ENCODE measurements at places on chromosomes 4 and X.

DNA sequence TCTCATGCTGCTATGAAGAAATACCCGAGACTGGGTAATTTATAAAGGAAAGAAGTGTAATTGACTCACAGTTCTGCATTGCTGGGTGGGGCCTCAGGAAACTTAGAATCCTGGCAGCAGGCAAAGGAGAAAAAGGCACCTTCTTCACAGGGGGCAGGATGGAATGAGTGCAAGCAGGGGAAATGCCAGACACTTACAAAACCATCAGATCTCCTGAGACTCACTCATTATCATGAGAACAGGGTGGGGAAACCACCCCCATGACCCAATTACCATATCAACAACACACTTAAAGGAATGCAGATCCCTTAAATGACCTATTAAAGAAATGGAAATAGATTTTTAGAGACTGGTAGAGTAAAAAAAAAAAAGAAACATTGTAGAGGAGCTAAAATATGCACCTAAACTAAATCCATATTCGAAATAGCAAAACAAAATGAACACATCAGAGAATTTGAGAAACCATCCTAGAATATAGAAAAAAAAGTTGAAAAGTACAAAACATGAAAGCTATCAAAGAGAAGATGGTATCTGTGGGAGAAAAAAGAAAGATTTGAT is 104.3 kb upstream of the UGT8 start:
- no peak for DNase-seq

GRCh38 chr4:150475763-150476162 is 106.2 kb upstream of the MAB21L2 start:
- no peak for DNase-seq

DNA sequence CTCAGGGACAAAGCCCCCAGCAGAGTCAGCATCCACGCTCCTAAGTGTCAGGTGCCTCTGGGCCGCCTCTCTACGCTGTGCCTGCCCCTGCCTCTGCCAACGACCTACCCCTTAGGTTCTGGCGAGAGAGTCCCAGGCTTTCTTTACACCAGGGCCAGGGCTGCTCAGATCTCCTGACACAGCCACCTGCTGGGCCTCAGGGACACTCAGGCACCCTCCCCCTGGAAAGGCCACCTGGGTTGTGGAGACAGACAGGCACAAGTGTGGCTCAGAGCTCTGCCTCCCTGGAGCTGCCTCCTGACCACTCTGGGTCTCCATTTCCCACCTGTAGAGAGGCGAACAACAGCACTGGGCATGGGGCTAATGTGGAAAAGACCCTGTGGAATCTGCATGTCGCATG is 90.0 kb upstream of the ADRA2C start:
- DNase-seq = no peak

- DNase-seq = no peak
These were observed 192.1 kb downstream of the PTTG2 start for GRCh38 chr4:38152305-38152704.

GRCh38 chr4:132114885-132115284 is 1034.2 kb upstream of the PCDH10 start:
- no peak for DNase-seq

GRCh38 chr4:25108556-25108955 is 51.7 kb downstream of the SEPSECS start:
- DNase-seq = no peak

- DNase-seq = no peak
These were observed 107.7 kb downstream of the SMIM20 start for GRCh38 chr4:26021417-26022345.

DNA sequence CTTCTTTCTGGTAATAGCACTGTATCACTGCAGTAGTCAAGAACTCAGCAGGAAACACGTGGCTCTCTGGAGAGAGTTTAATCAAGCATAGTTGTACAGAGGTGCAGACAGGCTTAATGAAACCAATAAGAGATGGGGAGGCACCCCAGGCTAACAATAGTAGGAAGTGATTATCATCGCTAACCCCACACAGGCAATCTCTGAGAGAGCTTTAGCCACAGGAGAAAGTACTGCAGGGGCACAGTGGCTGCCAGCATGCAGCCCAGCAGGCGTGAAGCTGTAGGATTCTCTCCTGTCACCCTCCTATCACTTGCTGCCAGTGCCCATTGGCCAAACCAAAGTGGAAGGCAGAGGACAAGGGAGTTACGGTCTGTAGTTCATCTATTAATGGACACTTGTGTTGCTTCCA is 450.0 kb upstream of the RASGEF1B start:
- DNase-seq = no peak

DNA sequence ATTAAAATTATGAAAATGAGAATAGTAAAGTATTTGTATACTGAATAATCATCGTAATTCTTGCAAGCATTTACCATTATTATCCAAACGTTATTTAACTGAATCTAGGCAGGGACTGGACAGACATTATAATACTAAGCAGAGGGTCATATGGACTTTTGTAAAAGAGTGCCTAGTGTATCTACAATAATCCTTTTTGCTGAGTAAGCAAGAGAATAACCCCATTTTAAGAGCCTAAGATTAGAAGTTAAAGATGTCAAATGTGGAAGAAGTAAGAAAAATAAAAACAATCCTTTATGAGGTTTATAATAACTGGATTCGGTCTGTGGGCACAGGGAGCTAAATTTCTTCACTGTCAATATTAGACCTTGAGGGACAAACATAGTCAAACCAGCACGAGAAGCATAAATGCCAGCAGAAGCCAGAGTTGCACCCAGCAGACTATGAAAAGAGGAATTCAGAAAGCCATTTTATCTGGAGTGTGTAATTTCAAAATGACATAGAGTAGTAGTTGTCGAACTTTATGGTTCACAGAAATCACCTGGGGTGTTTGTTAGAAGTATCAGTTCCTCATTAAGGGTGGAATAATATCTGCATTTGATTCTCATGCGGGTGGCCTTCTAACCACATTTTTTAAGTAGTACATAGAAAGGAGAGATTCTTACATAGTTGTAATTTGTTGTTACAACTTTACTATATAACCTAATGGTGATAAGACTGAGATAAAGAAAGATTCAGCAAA is 39.7 kb upstream of the DCLK2 start:
- DNase-seq = no peak

Data from left forelimb (tissue), 1 donor.